Chondrocyte (in vitro differentiated cells): ENCODE measurements at places on chromosomes 13 and 19. TPM values are rescaled to one million over a fixed set of nuclear protein-coding genes. Genes with fewer than 3 reads are reported as not detected.

Gene SLC27A5
- 4.7 to 9.5 TPM (median 9.3 TPM) in 3 replicates for total RNA-seq

Gene SHD
- total RNA-seq, result not detected in 3 replicates

Gene THSD1
- total RNA-seq, result 6.5 to 12.5 TPM (median 6.7 TPM) in 3 replicates

Gene ADPRHL1
- 6.3 to 8.8 TPM (median 8.4 TPM) in 3 replicates for total RNA-seq

Gene CACNG7
- total RNA-seq, result not detected in 3 replicates
